H1 (cell line): ENCODE measurements at places on chromosomes 11 and 22. TPM values are rescaled to one million over a fixed set of nuclear protein-coding genes. Genes with fewer than 3 reads are reported as not detected.

Gene BATF2
- 1.4 and 2.0 TPM in 2 replicates for total RNA-seq

Gene BRSK2
- total RNA-seq, result 26.2 and 27.1 TPM in 2 replicates

Gene A4GALT
- 13.8 and 13.9 TPM in 2 replicates for total RNA-seq

Gene DNAJB7
- not detected in 2 replicates for total RNA-seq

Gene NXPE1
- total RNA-seq, result not detected in 2 replicates

Gene STK33
- 16.0 and 25.1 TPM in 2 replicates for total RNA-seq

Gene SESN3
- total RNA-seq, result 29.8 and 31.1 TPM in 2 replicates

Gene MMP1
- not detected in 2 replicates for total RNA-seq

Gene DTX4
- 18.8 and 20.0 TPM in 2 replicates for total RNA-seq

Gene ZNF280B
- 9.9 and 11.7 TPM in 2 replicates for total RNA-seq
